ENCODE measurements at places on chromosomes 2 and 18.

DNA sequence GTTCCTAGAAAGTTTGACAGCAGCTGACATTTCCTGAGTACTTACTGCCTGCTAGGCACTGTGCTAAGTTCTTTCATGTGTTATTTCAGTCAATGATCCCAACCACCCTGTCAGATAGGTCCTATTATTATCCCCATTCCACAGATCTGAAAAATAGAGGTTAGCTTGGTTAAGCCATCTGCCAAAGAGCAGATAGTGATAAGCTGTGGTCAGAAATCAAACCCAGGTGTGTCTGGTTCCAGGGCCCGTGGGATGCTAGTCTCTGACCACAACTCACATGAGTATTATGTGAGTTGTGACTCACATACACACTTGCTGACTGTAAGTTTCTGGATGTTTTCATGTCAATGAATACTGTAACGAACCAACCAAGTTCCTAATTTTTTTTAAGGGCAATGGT lies 132.0 kb upstream of the APCDD1 start:
- DNase-seq: no peak

GRCh38 chr2:239983004-239983778 lies 42.0 kb downstream of the NDUFA10 start:
- no peak for DNase-seq

- DNase-seq: no peak
Observed at GRCh38 chr2:10327896-10328669, 25.4 kb downstream of the HPCAL1 start.

DNA sequence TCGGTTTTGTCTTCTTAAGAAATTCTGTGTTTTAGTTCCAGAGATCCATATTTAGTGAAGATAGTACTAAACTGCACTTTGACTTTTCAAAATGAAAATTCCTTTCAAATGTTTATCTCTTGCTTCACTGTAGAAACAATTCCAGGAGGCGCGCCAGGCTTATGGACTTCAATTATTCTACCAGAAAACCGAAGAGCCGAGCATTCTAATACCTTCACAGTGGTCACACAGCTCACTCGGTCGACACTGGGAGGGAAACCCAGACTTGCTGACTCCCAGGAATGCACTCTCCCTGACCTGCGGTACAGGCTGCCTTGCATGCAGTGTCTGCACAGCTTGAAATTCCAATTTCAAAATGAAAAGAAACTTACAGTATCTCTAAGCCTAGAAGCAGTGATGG lies 119.9 kb upstream of the PIEZO2 start:
- no peak for DNase-seq

DNA sequence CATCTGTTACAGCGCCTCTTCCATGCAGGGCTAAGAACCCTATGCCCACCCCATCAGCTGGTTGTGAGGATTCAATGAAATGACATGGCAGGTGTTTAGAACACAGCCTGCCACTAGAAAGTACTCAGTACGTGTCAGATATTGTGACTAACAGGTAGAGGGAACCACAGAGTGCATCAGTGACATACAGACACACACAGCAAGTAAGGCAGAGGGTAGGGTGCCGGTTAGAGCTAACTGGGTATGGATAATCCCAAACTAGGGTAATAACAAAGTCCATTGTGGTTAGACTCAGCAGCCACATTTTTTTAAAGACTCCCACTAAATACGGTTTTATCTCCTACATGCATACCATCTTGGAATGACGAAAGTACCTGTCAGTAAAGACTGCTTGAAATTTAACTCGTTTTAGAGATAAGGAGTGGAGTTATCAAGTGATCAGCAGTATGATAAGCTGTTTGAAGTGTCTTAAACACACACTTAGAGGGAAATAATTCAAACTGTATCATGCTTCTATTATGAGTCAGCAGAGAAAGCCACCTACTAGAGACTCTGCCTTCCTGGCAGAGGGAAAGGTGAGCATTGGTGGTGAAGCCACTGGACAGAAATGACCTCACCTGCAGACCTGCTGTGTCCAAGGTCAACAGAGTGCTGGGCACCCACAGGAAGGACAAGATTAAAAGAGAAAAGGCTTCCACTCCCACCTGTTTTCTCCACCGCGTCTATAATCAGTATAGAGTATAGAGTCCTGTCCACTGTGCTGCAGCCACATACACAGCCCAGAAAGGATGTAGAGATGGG lies 20.6 kb downstream of the MPPE1 start:
- no peak for DNase-seq

GRCh38 chr2:9812945-9813311 lies 30.3 kb upstream of the TAF1B start:
- DNase-seq: no peak

DNA sequence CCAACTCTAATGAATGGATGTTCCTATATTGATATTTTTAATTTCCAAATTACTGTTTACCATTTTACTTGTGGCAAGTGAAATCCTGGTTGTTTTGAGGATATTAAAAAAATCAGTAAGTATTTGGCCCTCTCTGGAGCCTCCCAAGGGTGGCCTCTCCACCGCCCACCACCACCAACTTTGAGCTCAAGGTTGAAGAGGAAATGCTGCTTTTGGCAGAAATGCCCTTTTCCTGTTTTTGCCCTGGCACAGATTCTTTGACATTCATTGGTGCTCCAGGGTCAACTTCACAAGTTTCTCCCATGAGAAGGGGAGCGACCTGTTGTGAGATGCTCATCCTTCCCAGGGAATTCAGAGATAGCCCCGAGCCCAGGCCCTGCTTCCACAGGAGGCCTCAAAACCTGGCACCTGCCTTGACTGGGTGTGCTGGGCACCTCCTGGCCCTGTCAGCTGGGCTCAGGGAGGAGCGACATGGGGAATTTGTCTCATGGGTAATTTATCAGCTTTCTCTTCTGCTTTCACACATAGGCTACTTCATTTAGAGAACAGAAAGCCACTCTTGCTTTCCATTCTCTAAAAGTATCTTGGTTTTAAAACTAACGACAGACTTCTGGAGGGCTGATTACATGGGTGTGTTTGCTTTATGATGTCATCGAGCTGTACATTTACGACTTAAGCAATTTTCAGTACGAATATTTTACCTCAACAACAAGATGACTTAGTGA lies 6.9 kb downstream of the CD8A start:
- DNase-seq: no peak

DNA sequence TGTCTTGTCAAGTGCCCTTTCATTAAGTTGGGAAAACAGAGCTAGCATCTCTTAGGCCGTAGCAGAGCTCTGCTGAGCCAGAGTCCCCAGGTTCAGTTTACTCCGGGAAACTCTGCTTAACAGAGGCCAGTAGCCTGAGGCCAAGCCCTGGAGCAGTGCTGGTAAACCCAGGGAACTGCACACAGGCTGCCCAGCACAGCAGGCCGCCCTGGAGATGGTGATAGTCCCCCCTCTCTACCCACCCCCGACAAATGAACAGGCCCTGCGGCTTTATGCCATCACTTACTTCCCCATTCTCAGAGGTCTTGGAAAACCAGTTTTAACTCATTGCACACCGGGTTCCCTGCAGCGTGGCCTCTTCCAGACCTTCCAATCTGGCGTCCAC lies 3.5 kb downstream of the CNNM4 start:
- DNase-seq: no peak

- no peak for DNase-seq
Observed at GRCh38 chr2:191738667-191739066, 60.7 kb downstream of the NABP1 start.

DNA sequence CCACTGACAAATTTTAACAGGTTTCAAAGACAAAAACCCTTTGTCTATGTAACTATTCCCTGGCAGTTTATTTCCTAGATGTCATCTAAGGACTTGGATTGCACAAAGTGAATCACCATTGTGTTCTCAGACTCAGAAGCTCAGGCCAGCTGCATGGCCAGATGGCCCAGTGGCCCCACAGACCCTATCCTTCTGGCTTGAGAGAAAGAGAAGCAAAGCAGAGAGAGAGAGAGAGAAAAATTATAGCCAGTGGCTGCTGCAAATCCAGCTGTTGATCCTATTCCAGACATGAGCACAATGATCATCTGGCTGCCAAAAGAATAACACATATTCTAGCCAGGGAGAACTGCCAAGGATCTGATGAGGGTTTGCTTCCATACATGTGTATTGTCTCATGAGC lies 25.8 kb downstream of the CTLA4 start:
- DNase-seq: no peak

GRCh38 chr2:174339561-174340399 lies 5.0 kb downstream of the SP9 start:
- DNase-seq: no peak

DNA sequence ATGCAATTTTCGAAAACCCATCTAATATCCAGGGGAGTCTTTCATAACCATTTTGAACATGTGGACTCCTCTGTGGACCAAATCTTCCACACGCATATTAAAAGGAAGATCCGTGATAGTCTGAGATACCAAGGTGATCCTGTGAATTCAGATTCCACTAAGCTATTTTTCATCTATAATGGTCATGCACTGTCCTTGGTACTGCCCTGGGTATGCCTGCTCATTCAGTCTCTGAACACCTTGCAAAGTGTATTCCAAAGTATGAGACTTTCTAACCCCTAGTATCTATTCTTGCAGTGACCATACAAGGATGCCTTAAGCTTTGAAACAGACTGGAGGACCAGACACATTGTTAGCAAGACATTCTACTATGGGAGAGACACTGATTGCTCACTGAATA lies 217.6 kb upstream of the CCDC150 start:
- no peak for DNase-seq

DNA sequence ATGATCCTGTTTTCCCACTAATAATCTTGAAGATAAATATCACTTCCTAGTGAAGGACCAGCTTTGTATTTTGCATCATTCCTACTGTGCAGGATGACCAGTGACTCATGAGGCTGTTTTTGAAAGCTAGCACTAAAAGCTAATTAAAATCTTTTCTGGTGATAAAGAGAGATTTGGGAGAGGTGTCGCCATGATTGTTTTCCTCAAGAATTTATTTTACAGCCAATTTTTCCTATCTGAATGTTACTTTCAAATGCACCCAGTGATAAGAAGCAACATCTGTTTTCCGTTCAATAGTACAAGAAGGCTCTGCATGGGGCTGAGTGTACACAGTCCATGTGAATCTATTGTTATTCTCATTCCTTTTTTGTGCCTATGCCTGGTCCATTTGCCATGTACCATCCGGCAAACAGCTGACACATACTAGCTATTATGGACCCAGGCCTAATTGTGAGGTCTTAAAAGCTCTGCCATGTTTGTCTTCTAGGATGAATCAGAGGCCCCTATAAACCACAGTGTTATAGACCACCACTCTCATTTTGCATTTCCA lies 28.4 kb downstream of the MEIS1 start:
- no peak for DNase-seq

DNA sequence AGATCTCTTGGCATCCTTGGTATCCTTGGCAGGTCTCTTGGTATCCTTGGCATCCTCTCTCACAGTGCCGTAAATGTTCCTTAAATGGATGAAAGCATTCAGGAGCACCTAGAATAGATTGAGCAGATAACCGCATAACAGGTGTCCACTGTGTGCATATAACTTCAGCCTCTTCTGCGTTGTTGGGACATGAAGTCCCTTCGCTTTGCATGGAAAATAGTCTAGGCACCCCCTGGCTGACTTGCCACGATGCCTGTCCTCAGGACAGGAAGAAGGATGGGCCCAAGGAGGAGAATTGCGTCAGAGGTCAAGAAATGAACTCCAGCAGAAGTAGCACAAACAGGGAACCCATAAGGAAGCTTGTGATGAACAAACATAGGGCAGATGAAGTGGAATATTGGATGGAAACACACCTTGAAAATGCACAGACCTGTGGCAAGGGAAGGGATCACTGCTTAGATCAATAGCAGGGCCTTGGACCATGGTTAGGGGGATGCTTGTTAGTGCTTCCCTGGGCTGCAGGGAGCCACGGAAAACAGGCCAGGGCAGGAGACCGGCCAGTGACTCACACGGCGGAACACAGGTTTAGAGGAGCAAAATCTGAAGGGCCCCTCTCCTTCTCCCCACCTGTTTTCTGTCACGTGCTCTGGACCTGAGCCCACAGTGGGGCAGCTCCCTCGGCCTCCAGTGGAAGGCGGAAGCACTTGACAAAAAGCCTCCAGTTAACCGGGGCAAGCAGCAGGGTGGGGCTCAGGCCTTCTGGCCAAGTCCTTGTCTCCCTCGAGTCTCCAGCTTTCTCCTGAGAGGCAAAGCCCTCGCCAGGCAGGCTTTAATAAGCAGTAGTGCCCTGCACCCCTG lies 99.2 kb upstream of the ASAP2 start:
- no peak for DNase-seq

DNA sequence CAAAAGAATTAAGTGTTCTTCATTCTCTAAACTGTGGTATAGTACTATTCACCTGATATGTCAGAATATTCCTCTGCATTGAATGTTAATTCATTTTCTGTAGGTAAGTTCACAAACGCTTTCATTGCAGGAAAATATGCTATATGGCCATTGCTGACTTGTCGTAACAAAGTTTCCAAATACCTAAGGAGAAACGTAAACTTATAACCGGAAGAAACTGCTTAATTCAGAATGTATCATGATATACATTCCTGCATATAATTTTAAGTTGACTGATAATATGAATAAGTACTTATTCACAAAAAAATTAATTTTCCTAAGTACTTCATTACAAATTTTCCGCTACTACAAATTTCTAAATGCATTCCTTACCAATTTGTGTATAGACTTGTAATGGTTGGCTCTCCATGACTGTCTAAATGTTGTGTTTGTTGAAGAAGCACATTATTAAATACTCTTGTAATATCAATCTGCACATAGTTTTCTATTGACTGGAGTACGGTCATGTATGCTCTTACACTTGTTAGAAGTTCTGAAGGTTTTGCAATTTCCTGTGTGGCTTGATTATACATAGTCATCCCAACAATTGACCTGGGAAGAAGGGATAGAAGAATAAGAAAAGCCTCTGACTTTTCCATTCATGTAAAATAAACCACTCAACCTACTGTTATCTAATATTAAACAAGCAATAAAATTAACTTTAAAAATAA lies 85.4 kb downstream of the NCKAP1 start:
- DNase-seq: no peak

GRCh38 chr2:25088817-25089516 lies 47.1 kb downstream of the EFR3B start:
- no peak for DNase-seq

GRCh38 chr2:215829261-215829660 lies 184.1 kb downstream of the MREG start:
- DNase-seq: no peak

GRCh38 chr2:168585700-168586099 lies 129.6 kb downstream of the CERS6 start:
- DNase-seq: no peak

- no peak for DNase-seq
Observed at GRCh38 chr2:88114889-88115288, 13.0 kb downstream of the FABP1 start.

DNA sequence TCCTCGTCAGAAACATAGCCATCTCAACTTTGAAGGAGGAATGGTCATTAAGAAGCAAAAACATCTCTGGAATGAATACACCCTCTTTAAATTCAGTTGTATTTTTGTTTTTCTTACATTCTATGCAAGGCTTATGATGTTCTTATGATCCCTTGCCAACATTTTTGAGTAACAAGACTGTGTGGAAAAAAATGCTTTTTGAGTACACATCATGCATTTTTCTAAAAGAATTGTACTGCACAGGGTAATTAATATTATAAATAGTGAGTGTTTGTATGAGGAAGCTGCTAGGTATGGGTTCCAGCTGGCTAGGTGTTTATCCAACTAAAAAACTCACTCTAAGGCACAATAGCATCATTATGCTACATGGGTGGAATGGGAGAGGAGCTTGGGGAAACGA lies 59.0 kb upstream of the SPATS2L start:
- DNase-seq: no peak

- peak; percentile 96 for DNase-seq
Observed at GRCh38 chr2:73089270-73090030, 17.9 kb upstream of the SFXN5 start.

All from HTR-8/SVneo (cell line).